Activated CD4-positive, alpha-beta T cell treated with anti-CD3 and anti-CD28 coated beads, Interleukin-2, amount 50 U/mL, for 16 hours (primary cell): ENCODE measurements at places on chromosomes 1 and 21.

DNA sequence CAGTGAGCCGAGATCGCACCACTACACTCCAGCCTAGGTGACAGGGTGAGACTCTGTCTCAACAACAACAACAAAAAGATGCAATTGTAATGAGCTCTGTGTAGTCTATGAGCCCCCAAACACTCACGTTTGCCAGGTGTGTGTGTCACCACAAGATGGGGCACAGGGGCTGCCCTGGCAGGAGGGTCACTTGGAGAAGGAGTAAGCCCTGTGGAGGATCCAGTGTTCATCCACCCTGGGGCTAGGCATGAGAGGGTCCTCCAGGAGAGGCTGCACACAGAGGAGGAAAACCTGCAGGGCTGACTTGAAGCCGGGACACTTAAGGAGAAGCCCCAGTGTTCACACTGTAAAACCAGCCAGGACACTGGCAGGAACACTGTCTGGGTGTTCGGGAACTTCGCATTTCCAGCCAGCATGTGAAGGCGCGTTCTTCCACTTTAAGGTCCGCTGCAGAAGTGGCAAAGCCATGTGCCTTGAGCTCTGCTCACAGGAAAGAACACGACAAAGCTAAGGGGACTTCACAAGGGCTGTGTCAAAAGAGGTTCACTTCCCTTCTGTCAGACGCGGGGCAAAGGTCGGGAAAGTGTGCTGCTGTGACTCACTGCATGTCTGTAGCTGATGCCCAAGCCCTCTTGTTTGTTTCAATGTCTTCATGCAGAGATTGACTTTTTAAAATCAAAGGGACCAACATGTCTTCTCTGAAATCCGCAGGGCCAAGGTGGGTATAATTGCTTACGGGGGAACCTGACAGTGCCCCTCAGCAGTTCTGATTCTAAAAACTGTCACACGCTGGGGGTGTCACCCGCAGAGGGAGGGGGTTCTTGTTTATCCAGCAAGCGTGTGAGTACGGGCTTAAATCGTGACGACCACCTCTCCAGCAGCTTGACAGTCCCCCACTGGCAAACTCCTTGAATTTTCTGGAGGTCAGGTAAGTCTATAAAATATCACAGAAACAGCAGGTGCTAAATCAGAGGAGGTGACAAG, 102.8 kb downstream of the RIPK4 start:
- no peak for DNase-seq

GRCh38 chr1:189206617-189207016, 1271.0 kb downstream of the BRINP3 start:
- DNase-seq, result no peak

- no peak for DNase-seq
Observed at GRCh38 chr1:179776831-179777230, 33.7 kb downstream of the FAM163A start.

GRCh38 chr1:159996653-159997052, 35.1 kb downstream of the PIGM start:
- DNase-seq, result no peak

GRCh38 chr21:17050156-17050555, 462.7 kb upstream of the CXADR start:
- no peak for DNase-seq

- DNase-seq, result no peak
Observed at GRCh38 chr1:172144445-172145061, 275.9 kb upstream of the C1orf105 start.

DNA sequence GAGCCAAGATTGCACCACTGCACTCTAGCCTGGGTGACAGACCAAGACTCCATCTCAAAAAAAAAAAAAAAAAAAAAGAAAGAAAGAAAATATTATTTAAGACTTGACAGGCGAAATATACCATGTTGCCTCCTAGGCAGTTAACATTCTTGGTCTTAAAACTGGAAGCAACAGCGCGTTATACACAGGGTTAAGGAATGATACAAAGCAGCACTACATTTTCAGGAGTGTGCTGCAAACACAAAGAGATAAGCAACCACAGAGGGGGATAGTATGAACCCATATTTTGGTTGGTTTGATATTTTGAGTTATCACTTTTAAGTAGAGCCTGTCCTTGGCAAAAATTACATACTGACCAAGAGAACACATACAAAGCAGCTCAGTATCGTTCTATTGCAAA, 25.1 kb downstream of the USP24 start:
- DNase-seq, result no peak

- no peak for DNase-seq
Observed at GRCh38 chr21:41673596-41674335, 93.1 kb downstream of the RIPK4 start.

DNA sequence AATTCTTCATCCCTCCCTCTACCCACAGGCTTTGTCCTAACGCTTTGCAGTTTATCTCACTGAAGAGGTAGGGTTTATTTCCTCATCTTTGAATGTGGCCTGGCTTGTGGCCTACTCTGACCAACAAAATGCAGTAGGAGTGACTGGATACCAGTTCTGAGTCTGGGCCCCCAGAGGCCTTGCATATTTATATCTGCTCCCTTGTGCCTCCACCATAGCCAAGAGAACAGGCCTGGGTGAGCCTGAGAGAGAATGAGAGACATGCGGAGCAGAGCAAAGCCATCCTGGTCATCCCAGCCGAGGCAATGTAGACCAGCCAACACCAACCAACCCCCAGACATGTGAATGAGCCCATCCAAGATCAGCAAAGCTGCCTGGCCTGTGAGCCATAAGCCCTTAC, 30.3 kb downstream of the SMIM12 start:
- no peak for DNase-seq

- no peak for DNase-seq
Observed at GRCh38 chr1:156858555-156858956, 361 bp downstream of the INSRR start.

DNA sequence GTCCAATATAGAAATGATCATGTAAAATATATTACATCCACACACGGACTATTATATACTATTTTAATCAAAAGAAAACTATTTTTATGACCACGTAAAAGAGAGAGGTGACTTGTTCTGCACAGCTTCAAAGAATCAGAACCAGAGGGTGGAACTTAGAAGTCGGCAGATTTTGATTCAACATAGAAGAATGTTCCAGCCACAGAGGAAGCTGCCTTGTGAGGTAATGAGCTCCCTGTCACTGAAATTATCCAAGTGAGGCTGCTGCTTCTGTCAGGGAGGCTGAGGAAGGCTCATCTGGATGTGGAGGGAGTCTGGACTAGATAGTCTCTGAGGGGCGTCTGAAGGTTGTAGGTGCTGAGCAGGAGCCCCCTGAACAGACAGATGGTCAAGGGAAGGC, 2.7 kb downstream of the PLEKHA6 start:
- DNase-seq, result no peak

DNA sequence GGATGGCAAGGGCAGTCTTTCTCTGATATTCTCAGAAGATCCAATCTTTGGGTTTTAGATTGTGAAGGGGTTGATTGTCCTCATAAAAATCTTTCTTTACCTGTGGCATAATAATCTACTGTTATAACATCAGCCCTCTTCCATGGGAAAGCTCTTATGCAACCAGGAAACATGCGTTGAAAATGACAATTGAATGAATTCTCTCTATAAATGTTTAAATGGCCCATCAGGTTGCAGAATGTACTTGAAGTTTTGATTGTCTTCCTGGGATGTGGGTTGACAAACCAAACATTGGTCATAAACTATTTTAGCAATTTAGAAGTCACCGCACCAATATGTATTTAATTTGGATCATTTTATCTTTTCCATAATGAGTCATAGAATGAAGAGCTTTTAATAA, 31.7 kb upstream of the ITLN1 start:
- no peak for DNase-seq

GRCh38 chr1:89287181-89288050, 14.8 kb upstream of the GBP5 start:
- DNase-seq, result no peak

DNA sequence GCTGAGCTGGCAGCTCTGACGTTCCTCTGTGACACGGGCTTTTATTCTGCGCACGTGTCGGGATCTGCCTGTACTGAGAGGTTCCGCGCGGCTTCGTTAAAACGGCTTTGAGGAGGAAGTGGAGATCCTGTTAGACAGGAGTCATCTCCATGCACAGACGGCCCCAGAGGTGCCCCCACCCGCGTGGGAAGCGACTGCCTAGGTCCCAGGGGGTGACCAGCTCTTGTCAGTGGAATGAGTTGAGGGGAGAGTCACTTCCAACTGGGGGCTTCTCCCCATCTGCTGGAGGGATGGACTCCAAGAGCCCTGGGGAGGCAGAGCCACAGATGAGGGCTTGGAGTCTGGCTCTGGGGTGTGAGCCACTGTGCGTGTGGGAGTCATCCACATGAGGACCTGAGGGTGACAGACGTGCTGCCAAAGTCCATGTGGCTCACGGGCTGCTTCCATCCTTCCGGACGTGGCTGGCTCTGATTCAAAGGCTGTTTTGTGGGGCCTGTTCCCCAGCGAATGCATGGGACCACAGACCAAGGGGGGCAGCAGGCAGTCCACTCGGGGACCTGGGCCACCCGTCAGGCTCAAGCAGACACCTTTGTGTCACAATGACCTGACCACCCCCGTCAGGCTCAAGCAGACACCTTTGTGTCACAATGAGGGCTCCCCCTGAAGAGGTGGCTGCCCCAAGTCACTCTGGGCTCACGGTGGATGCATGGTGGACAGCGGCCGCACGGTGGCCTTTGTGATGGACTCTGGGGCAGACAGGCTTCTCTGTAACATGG, 26.8 kb downstream of the PTTG1IP start:
- DNase-seq, result no peak

- peak; percentile 63 for DNase-seq
Observed at GRCh38 chr21:38806942-38807284, 1.2 kb downstream of the ETS2 start.

DNA sequence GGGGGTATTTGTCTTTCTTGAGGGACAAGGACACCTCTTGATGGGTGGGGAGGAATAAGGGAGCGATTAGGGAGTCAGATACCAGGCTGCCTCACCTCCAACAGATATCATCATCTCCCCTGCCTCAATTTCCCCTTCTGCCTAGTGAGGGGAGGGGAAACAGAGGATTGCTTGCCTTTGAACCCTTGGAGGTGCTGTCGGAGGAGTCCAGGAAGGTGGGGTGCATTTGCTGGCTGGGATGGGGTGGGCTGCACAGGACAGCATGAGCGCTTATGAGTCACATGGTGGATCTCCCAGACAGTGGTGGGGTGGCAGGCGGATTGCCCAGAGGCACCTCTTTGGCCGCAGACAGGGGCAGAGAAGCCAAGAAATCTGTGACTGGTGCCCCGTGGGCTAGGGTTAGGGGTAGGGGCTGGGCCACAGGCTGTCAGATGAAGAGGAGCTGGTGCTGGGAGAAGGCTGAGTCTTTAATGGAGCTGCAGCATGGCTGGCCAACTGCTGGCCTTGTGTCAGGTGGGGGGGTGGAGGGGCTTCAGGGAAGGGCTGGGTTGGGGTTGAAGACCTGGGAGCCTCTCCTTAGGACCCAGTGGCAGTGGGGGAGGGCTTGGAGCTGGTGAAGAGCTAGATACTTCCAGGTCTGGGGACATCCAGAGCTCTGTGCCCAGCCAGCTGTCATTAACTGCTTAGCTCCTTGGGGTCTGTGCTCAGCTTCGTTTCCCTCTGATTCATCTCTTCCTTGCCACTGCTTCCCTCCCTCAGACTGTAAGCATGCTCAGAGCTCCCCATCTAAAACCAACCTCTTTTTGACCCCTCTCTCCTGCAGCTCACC, 7.0 kb upstream of the ADORA1 start:
- DNase-seq, result no peak

DNA sequence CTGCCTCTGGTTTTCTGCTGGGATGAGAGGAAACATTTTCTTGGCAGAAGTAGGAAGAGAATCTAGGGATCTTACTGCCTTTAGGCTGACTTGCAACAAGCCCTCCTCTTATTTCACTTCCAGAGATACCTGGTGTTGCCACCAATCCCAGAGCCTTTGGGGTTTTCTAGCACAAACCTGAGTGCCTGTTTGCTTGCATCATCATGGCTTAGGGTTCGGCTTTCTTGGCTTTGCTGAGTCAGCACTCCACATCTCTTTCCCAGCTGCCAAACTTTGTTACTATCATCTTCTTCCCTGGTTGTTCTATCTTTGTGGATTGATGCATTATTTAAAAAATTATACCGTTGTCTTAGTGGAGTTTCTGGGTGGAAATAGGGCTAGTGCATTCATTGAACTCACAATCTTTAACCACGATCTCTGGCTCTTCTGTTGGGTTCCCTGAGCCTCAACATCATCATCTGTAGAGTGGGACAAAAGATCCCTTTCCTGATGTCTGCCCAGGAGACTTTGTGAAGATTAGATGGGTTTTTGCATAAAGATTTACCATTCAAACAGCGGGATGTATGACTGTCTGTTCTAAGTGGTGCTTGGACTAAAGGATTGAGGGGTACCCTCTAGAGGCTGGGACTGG, 76.6 kb upstream of the SELENON start:
- no peak for DNase-seq

GRCh38 chr1:96764469-96764868, 42.9 kb downstream of the PTBP2 start:
- no peak for DNase-seq

GRCh38 chr1:150118716-150119115, 31.0 kb upstream of the PLEKHO1 start:
- DNase-seq, result no peak

- DNase-seq, result no peak
Observed at GRCh38 chr1:180837020-180837419, 75.7 kb upstream of the KIAA1614 start.

DNA sequence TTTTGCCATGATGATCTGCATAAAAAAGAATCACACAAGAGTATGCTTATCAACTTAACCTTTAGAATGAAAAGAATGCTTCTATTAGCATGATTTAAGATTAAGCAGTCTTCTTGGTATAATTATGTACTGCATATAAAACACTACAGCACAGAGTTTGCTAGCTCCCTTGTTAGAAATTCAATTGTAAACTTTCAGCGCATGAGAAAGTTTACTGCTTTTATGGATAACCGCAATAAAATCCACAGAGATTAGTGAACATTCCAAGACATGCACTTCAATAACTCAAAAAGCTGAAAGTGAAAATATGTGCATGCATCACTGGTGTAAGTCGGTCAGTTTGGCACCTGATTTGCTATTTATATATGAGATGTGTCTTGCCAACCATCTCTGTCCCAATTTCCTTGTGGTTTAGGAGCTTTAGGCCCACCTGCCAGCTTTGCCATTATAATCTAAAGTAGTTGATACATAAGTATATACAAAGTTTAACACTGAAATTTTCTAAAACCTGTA, 16.9 kb downstream of the CCT8 start:
- no peak for DNase-seq

DNA sequence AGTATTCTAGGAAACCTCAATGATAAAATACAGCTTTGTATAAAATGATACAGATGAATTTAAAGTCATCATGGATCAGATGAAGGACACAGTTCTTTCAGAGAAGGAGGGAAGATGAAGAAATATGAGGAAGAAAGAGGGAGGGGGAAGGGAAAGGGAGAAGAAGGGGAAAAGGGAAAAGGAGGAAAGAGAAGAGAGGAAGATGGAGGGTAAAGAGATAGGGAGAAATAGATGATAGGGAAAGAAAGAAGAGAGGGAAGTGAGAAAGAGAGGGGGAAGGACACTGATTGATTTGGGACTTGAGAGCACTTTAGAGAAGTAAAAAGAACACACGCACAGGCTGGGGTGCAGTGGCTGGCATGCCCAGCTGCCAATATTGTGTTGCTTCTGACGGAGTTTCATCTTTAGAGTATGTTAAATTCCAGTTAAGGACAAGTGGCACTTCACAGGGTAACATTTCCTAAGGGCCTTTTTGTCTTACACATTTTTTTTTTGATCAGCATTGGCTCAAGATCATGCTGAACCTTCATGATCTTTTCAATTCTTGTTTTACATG, 235.9 kb upstream of the DMRTA2 start:
- no peak for DNase-seq

GRCh38 chr1:153698020-153698922, 19.8 kb downstream of the NPR1 start:
- no peak for DNase-seq
